Stimulated activated CD8-positive, alpha-beta memory T cell treated with anti-CD3 and anti-CD28 coated beads, Interleukin-4, amount 100 ng/mL, for 24 hours (primary cell): ENCODE measurements at places on chromosomes 6 and 20.
A peak's percentile ranks its signal among the peaks of the same experiment; 100 is the strongest.

DNA sequence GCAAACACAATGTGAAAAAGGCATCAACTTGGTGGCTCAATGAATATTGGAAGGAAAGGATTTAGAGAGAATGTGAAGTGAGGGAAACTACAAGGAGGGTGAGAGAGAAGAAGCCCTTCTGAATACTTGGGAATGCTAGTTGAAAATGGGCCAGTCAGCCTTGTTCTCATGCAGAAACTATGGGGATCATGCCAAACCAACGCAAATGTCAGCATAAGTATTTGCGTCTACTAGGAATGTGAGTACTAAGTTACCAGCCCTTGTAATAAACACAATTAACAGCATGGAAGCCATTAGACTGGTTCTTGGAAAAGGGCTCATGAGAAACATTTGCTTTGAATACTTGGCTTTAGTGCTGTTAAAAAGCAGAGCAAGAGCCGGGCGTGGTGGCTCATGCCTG lies 54.9 kb upstream of the AIG1 start:
- no peak for DNase-seq

GRCh38 chr6:89999154-89999553 lies 104.9 kb downstream of the GJA10 start:
- DNase-seq: no peak

GRCh38 chr20:17967521-17968365 lies 851 bp downstream of the SNX5 start:
- DNase-seq: no peak

- no peak for DNase-seq
Observed at GRCh38 chr6:56420296-56420695, 172.9 kb upstream of the COL21A1 start.

- no peak for DNase-seq
Observed at GRCh38 chr6:137246164-137246563, 27.0 kb upstream of the IFNGR1 start.

DNA sequence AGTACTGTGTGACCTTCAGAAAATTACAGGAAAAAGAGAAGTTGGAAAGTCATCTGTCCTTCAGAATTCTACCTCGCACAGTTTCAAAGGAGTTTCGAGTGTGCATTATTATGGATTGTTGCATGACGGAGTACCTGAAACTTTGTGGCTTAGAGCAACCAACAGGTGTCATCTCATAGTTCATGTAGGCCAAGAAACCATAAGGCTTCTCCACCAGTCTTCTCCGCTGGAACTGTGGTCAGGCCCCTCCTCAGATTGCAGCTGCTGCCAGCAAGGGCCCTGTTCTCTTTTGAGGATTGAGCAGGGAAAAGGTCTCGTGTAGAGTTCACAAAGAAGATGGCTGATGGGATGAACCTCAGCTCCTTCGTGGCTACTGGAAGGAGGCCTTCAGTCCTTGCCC lies 151.2 kb upstream of the THBS2 start:
- DNase-seq: no peak

DNA sequence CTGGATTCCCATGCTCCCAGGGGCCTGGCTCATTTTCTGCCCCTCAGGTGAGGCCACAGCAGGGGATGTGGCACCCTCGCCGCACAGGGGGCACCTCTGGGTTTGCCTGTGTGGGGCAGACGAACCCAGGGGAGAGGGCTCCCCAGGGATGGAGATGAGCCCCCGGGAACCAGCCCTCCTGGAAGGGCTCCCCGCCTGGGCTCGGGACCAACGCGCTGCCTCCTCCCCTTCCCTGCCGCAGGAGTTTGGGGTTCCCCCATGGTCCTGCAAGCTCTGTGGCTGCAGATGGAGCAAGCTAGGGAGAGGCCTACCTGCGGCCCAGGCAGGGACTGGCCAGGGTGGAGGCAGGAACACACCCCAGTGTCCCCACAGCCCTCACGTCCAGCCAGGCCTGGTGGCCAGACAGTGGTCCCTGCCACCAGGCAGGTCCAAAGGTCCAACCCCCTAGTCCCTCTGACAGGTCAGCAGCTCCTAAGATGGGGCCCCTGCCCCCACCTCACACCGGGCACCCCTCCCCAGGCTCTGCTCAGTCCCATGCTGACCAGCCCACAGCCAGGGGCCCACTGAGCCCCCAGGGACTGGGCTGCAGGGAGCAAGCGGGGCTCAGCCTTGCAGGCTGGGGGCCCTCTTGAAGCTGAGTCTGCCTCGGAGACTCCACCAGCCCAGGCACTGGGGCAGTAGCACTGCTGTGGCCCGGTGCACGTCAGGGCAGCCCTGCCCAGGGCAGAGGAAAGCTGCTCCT lies 13.7 kb downstream of the LAMA5 start:
- DNase-seq: no peak

GRCh38 chr6:135699705-135700104 lies 151.8 kb upstream of the PDE7B start:
- DNase-seq: no peak

DNA sequence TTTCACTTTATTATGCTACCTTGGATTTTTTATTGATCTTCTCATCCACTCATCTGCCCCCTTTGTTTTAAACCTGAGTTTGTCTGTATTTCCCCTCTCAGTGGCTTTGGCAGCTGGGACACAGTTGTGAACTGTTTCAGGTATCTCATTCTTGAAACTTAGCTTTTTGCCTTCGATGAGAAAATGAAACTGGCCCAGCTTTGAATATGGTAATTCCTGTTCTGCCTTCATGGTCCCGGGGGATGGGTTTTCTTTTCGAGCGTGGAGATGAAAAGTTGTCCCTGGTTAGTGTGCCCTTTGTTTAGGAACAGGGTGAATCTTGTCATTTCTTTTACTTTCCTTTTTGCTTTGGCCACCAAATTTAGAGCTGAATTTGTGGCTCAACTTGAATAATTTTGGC lies 25.6 kb downstream of the DHX35 start:
- DNase-seq: no peak

- no peak for DNase-seq
Observed at GRCh38 chr20:31963889-31964288, 4.1 kb upstream of the XKR7 start.

GRCh38 chr6:89596056-89596455 lies 42.5 kb downstream of the LYRM2 start:
- DNase-seq: no peak

- no peak for DNase-seq
Observed at GRCh38 chr6:129882510-129883023, 21.5 kb upstream of the TMEM244 start.

DNA sequence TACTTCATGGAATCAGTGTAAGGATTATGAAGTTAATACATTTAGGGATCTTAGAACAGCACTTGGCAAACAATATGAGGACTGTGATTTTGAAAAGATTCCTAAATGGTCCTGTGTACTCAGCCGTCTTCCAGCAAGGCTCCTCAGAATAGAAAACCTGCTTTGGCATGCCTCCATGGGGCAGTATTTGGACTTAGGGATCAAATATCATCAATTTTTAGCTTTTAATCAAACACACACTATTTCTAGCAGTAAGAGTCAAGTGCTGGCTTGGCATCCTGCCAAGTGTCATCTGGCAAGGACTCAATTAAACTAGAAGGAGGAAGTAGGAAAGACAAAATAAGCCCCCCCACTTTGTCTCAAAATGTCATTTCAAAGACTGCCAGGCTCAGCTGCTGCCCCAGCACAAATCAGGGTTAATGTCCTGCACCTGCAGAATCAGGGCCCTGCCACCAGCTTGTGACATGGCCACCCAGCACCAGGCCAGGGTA lies 40.8 kb downstream of the IYD start:
- no peak for DNase-seq

- no peak for DNase-seq
Observed at GRCh38 chr6:75221116-75221515, 15.3 kb upstream of the COL12A1 start.

GRCh38 chr6:52577022-52577777 lies at the start of gene TRAM2:
TSS of gene TRAM2 (minus strand) at chr6:52577060. CDS start at chr6:52576915, 145 bp downstream.
- DNase-seq: peak; percentile 57

GRCh38 chr6:32847795-32848194 lies 3.9 kb upstream of the PSMB8 start:
- no peak for DNase-seq

DNA sequence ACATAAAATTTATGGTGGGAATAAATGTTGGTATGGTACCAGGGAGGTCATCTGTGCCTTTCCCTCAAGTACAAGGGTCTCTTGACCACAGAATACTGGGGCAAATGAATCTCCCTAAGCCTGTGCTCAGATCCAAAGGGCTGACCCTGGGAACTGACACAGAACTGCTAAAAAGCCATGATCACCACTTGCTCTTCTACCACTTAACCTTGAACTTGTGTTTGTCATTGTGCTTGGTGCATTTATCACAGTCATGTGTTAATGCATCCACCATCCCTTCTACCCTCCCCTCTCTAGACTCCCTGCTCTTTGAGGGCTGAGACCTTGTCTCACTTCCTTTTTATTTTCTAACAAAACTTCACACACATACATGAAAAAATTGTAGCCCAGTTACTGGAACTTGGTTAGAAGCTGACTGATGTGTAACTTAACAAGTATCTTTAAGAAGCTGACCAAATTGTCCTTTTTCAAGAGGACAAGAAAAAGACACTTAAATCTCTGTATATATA lies 46.1 kb upstream of the PBOV1 start:
- no peak for DNase-seq

- no peak for DNase-seq
Observed at GRCh38 chr20:59103573-59103972, 60.0 kb upstream of the ZNF831 start.

DNA sequence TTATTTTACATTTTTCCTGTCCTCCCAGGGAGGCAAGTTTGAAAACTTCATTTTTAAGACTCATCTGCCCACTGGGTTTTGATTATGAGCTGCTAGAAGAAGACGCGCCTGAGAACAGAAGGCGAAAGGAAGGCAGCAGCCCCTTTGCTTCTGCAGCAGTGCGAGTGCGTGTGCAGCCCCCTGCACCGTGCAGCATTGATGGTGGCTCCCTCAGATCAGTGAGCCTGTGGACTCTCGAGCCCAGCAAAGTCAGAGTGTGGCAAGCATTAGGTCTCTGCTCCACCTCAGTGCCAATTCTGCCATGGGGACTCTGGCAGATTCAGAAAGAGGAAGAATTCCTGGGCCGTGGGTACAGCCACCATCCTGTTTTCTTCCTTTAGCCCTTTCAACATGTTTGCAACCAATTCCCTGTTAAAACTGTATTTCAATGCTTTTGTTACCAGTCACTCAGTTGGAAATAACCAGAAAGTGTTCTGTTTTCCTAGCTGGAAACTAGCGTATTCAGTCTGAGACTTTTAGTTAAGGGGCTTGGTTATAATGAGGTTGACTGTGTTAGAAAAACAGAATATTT lies 134.8 kb upstream of the OGFRL1 start:
- DNase-seq: no peak

GRCh38 chr6:43812850-43813578 lies 43.0 kb downstream of the VEGFA start:
- no peak for DNase-seq

GRCh38 chr6:16712255-16712930 lies 48.9 kb downstream of the ATXN1 start:
- DNase-seq: no peak

DNA sequence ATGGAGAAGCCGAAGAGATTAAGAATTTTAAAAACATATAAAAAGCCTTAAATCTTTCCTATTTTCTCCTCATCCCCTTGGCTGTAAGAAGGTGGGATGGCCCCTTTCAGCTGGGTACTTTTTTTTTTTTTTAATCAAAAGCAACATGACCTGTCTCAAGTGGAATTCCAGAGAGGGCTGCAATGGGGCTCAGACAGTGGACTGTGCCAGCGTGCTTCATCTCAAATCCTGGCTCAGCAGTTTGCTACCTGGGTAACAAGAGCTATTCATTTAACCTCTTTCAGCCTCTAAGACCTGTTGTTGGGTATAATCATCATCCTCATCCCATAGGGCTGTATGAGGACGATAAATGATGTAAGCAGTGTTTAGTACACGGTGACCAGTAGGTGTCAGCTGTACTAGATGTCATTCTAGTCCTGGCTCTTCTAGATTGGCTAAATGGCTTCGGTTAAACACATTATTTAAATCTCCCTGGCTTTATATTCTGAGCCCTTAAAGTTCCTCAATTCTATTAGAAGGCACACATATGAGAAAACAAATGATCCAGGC lies 6.9 kb upstream of the PPP1R3G start:
- no peak for DNase-seq

- DNase-seq: no peak
Observed at GRCh38 chr6:160379466-160379865, 31.3 kb downstream of the SLC22A3 start.

DNA sequence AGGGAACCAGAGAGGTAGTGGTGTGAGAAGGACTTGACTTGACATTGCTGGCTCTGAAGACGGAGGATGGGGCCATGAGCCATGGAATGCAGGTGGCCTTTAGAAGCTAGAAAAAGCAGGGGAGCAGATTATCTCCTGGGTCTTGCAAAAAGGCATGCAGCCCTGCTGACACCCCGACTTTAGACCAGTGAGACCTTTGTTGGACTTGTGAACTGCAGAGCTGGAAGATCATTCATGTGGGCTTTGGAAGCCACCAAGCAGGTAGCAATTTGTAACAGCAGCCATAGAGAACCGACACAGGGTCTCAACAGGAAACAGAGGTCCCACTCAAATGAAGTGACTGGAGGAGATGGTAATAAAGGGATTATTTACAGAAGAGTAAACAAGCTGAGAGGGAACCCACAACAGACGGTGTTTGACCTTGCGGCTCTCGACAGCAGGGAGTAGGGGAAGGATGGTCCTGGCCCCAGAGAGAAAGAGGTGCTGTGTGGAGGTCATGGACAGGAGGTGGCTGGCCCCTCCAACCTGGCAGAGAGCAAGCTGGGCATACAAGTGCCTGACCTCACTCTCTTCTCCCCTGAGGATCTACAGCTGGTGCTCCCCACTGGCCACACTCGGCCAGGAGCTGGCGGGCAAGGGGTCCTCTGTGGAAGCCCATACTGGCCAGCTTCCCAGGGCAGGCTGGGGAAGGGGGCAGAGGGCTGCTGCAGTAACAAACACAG lies 43.9 kb downstream of the SLC22A23 start:
- no peak for DNase-seq

DNA sequence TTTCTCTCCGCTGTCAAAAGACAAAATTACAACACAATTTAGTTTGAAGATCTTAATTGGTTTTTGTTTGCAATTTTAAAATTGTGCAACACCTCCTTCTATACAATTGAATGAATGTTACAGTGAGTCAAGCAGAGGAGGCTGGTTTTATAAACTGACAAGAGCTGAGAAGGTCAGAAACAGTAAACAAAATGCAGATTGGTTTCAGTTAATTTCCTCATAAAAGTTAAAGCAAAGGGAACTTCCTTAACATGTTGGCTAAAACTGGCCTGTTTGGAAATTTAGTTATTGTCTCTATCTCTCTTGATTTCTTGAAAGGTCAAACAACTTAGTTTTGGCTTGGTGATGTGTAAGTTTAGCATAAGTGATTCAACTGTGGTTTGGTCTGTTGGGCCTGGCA lies 22.2 kb downstream of the KHDC1L start:
- no peak for DNase-seq

DNA sequence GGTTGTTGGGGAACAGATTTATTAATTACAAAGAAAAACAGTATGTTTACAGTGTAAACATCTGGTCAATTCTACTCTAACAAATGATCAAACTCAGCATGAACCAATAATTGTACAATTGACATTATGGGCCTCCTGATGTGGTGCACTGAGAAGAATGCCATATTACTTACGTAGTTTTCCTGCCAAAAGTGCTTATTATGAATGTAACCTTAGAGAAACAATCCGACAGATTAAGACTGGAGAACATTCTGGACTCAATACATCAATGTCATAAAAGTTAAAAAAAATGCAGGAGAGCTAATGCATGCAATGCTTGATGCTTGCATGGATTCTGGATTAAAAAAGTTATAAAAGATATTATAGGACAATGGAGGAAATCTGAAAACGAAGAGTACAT lies 69.0 kb downstream of the LYRM4 start:
- DNase-seq: no peak

- no peak for DNase-seq
Observed at GRCh38 chr6:34645627-34646026, 50.9 kb downstream of the ILRUN start.
